ENCODE measurements at places on chromosomes 13 and 19.

DNA sequence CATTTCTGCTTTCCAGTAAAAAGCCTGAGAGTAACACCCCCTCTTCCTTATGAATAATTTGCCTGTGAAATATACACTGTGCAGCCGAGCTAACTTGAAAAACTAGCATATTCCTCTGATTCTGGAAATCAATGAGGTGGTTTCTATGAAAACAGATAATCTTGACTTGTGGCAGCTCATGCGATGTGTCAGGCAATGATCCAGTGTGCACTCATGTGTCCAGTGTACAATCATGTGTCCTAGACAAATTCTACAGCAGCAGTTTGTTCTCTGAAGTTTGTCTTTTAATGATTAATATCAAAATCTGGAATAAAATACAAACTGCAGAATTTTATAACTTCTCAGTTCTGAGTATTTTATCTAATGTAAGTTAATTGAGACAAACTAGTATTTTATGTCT lies 2213.9 kb upstream of the PCDH20 start:
- DNase-seq, result no peak

- DNase-seq, result no peak
These were observed 74.6 kb upstream of the MEDAG start for GRCh38 chr13:30831515-30831914.

GRCh38 chr13:71712988-71713653 lies 153.9 kb downstream of the DACH1 start:
- DNase-seq, result no peak

DNA sequence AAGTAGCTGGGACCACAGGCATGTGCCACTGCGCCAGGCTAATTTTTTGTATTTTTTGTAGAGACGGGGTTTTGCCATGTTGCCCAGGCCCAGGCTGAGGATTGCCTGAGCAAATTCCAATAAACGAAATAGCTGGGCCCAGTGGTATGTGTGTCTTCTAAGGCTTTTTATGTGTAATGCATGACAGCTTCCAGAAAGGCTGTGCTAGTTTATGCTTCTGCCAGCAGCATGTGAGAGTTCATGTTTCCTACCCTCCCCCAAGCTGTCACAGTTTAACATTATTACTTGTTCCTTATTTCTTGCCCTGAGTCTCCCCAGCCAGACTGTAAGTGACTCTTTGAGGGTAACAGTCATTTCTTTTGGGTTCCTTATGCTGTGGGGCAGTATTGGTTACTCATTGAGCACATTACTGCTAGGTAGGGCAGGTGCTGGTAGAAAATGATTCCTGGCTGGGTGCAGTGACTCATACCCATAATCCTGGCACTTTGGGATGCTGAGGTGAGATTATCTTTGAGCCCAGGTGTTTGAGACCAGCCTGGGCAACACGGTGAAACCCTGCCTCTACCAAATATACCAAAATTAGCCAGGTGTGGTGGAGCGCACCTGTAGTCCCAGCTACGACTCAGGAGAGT lies 13.6 kb downstream of the GPATCH1 start:
- no peak for DNase-seq

GRCh38 chr19:17794731-17795494 lies at the start of gene B3GNT3:
Gene B3GNT3 (plus strand): TSS chr19:17795138. CDS start chr19:17807808, 12,670 bp downstream.
- DNase-seq, result no peak

GRCh38 chr13:41144576-41144975 lies 12.0 kb upstream of the KBTBD6 start:
- DNase-seq, result no peak

GRCh38 chr13:37149380-37149779 lies 43.9 kb upstream of the CSNK1A1L start:
- no peak for DNase-seq

DNA sequence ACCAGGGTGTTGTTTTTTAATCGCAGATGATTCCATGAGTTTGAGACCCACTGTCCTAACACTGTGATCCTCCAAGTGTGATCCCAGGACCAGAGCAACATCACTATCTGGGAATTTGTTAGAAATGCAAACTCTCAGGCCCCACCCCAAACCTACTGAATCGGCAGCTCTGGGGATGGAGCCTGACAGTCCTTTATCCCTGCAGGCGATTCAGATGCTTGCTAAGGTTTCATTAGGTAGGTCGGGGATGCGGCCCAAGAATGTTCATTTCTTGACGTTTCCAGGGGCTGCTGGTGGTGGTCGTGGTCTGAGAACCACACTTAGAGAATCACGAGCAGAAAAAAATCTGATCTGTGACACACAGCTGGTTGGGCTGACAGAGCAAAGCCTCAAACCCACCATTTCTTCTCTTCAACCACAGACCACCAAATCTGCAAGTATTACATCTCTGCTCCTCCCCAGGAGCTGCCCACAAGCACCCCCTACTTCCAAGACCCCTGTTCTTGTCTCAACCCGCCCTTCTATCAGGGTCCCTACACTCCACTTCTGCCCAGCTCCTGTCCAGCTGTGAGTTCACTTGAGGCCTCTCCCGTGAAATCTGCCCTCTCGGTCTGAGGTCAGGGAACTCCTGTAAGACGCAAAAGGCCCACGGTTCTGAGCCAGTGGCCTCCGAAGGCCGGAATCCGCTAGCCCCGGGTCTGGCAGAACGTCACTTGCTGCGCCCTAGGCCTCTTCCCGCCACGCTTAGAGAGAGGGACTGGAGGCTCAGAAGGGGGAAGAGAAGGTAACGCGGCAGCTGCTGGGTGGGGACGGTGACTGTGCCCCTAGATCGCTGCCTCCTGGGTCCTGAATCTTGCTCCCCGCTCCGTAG lies 1.1 kb upstream of the FARP1 start:
- DNase-seq, result no peak

DNA sequence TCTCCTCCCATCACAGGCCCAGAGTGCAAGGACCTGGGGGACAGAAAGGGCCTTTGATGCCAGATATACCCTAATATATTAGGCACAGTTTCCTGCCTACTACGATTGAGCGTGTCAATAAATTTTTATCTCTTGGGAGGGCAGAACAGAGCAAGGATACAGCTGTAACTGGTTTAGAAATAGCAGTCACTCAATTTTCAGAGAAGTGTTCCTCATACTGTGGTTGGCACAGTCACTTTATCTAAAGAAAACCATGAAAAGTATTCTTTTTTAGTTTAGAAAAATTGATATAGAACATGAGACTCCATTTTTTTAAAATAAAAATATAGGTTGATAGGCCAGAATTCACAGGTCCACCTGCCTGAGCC lies 460 bp upstream of the ZNF155 start:
- DNase-seq, result no peak

DNA sequence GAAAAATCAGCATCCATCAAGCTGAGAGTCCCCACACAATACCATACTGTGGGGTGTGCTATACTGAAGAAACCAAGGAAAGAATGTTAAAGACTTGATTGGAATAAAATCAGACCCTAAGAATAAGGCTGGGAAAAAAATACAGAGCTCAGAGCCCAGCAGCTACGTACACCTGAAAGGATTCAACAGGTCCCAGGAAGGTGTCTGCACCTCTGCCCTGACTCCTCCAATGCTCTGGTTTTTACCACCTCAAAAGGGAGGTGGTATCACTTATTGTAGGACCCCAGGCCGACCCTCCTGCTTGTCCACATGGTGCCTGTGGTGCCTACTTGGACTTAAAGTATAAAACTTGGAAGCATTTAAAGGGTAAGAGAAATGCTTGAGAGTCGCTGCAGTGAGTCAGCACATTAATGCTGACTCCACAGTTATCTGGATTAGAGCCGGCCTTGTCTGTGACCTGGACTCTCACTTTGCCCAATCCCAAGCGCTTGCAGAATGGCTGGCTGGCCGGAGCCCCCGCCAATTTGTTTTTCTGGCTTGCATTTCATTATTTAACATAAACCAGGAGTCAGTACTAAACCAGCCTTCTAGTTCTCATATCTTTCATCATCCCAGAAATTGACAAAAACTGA lies 110.1 kb downstream of the FGF14 start:
- DNase-seq, result no peak

DNA sequence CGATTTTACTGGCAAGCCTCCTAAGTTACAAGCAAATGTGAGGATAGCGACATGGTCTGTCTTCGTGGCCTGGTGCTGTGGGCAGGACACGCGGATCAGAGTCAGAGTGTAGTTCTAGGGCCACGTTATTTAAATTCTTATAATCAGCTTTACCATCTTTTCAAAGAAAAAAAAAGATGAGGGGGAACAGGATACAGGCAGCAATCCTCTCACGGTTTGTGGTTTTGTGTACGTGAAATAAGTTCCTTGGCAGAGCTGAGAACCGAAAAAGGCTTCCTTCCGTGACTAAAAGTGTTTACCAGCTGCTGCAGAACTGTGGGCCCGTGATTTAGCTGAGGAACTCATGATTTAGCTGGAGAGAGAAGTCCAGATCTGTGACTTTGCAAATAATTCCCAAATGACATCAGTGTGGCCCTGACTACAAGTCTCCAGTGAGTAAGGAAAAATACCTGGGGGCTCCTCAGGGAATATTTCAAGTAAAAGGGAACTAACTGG lies 27.2 kb downstream of the RCBTB2 start:
- DNase-seq, result no peak

- DNase-seq, result no peak
These were observed at the start of gene POSTN for GRCh38 chr13:37598597-37598996. Gene POSTN (minus strand): TSS chr13:37598768. CDS start chr13:37598726, 42 bp downstream.

DNA sequence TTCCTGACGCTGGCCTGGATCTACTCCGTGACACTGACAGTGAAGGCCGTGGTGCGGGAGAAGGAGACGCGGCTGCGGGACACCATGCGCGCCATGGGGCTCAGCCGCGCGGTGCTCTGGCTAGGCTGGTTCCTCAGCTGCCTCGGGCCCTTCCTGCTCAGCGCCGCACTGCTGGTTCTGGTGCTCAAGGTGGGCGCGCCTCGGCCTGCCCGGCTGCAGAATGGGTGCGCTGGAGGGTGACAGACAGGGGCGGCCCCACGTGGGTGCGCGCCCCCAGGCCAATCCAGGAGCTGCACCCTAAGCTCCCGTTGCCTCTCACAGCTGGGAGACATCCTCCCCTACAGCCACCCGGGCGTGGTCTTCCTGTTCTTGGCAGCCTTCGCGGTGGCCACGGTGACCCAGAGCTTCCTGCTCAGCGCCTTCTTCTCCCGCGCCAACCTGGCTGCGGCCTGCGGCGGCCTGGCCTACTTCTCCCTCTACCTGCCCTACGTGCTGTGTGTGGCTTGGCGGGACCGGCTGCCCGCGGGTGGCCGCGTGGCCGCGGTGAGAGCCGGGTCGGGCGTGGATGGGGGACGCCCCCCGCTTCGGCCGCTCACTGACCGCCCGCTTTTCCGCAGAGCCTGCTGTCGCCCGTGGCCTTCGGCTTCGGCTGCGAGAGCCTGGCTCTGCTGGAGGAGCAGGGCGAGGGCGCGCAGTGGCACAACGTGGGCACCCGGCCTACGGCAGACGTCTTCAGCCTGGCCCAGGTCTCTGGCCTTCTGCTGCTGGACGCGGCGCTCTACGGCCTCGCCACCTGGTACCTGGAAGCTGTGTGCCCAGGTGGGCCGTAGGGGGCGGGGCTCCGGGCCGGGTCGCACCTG lies 7.2 kb downstream of the ABCA7 start:
- no peak for DNase-seq

- no peak for DNase-seq
These were observed 8.3 kb upstream of the EPHX3 start for GRCh38 chr19:15240515-15240914.

- DNase-seq, result no peak
These were observed 25.9 kb downstream of the RCN3 start for GRCh38 chr19:49553451-49554271.

DNA sequence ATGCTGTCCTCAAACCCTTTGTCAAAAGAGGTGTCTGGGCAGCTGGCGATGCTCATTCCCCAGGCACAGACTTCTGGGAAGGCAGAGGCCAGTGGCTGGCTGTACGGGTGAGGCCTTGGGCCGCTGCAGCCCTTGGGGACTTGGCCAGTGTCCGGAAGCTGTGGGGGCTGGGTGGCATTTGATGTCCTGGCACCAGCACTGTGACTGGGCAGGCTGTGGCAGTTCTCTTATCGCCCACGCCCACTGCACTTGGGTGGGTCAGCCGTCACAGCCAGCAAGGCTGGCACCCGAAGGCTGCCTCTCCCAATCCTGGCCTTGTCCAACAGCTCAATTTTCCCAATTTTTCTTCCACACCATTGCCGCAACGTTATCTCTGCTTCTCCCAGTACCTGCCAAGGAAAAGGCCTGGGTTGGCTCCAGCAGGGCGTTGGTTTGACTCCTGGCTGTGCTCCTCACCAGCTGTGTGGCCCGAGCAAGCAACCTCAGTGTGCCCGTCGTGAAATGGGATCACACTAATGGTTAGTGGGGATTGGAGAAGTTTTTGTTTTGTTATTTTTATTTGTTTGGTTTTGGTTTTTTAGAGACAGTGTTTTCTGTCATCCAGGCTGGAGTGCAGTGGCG lies 12.7 kb upstream of the SLC44A2 start:
- DNase-seq, result no peak

DNA sequence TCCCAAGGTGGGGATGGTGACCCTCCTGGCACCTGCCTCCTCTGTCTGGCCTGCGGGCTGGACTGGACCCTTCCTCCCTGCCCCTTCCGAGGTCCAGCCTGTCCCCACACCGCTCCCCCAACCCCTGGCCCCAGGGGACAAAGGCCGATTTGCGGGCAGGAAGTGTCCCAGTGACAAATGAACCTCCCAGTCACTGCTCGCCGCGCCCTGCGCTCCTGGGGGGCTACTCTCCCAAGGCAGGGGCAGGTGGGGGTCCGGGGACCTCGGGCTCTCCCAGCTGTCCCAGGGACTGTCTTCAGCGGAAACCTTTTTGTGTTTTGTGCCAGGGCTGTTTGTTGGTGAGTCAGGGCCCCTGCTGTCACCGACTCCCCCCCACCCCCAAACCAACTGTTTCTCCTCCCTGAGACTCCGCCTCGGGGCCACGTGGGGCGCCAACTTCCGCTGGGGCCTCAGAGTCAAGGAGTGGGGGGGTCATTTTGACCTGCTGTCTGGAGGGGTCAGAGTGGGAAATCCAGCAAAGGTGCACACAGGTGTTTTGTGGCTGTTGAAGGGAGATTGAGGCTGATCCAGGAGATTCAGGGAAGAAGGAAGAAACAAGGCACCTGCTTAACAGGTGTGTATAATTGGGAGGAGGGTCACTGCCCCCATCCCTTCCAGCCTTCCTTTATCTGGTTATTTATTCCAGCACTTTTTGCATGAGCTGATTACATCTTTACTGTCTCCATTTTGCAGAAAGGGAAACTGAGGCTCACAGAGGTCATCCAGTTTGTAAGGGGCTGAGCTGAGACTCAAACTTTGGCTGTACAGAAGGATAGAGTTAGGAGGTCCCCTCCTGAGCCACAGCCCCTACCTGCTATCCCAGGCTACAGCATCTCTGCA lies 831 bp downstream of the PGPEP1 start:
- DNase-seq, result no peak

DNA sequence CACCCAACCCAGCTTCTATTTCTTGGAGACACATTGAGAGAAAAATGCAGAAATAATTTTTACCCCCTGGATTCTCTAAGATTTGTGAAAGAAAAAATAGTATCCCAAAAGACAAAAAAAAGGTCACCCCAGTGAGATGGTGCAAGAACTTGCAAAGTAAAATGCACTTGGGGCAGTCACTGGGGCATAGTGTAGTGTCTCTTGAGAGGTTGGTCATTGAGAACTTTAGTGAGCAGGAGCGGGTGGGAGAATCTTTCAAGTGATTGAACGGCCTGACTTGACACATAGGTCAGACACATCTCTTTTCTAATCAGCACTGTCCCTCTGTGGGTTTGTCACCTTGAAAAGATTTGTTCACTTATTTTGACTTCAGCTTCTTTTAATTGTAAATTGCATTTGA lies 2.4 kb downstream of the ZNF85 start:
- DNase-seq, result no peak

Data from esophagus squamous epithelium (tissue), 5 donors.